ENCODE measurements at places on chromosomes 12 and 14.

- no peak for DNase-seq
- no peak overlapping the region for H3K4me3 ChIP-seq
- H3K4me1 ChIP-seq = no peaks in the 10 kb centered on the region
Observed at GRCh38 chr14:76500011-76500410, 124.1 kb downstream of the ESRRB start.

- H3K27ac ChIP-seq = no peak overlapping the region
- H3K27me3 ChIP-seq = no peaks in the 10 kb centered on the region
- no peaks in the 10 kb centered on the region for H3K36me3 ChIP-seq
- no peak for DNase-seq
- no peak overlapping the region for H3K4me3 ChIP-seq
- H3K4me1 ChIP-seq = peaks cover 19% of the 10 kb centered on the region
Observed at GRCh38 chr14:60089221-60089620, 2.5 kb upstream of the PCNX4 start.

DNA sequence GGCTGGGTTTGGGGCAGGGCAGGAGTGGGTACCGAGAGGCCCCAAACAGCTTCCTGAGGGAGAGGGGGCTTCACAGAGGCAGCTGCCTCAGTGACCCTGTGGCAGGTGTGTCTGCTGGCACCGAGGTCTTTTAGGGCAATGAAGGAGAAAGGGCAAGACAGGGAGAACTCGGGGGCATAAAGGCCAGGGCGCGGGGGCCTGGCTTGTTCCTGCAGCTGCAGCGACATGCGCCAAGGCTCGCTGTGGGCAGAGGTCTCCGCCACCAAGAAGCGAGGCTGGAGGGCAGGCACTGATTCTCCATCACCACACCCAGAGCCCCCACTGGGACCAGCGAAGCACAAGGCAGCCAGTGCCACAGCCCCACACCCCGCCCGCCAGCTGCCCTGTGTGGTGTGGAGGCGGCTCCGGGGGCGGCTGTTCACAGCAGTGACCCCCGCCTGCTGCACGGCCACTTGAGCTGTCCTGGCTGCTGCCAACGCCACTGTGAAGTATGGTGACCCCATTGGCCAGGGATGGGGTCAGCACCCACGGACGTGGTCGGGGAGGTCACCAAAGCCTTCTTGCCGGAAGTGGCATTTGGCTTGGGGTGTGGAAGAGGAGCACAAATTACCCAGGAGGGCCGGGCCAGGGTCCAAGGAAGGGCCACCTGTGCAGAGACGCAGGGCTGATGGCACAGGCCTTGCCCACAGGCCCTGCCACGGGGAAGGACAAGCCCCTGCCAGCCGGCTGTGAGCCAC, 16.4 kb downstream of the BAG5 start:
- H3K4me3 ChIP-seq = no peak overlapping the region
- no peak overlapping the region for H3K27ac ChIP-seq
- H3K4me1 ChIP-seq = peaks cover 17% of the 10 kb centered on the region
- H3K27me3 ChIP-seq = no peaks in the 10 kb centered on the region
- H3K36me3 ChIP-seq = no peaks in the 10 kb centered on the region

GRCh38 chr14:70616646-70617045, 16.2 kb upstream of the MED6 start:
- H3K36me3 ChIP-seq = no peaks in the 10 kb centered on the region
- H3K27ac ChIP-seq = no peak overlapping the region
- H3K27me3 ChIP-seq = no peaks in the 10 kb centered on the region
- no peak for DNase-seq
- H3K4me1 ChIP-seq = no peaks in the 10 kb centered on the region
- no peak overlapping the region for H3K4me3 ChIP-seq

- H3K27me3 ChIP-seq = no peaks in the 10 kb centered on the region
- no peak for DNase-seq
- no peaks in the 10 kb centered on the region for H3K4me1 ChIP-seq
- H3K36me3 ChIP-seq = no peaks in the 10 kb centered on the region
Observed at GRCh38 chr14:40119765-40120164, 687.5 kb upstream of the FBXO33 start.
